ENCODE measurements at places on chromosomes 11 and 22.

GRCh38 chr11:105073456-105074165 is 28.5 kb upstream of the CARD16 start:
- DNase-seq: no peak

DNA sequence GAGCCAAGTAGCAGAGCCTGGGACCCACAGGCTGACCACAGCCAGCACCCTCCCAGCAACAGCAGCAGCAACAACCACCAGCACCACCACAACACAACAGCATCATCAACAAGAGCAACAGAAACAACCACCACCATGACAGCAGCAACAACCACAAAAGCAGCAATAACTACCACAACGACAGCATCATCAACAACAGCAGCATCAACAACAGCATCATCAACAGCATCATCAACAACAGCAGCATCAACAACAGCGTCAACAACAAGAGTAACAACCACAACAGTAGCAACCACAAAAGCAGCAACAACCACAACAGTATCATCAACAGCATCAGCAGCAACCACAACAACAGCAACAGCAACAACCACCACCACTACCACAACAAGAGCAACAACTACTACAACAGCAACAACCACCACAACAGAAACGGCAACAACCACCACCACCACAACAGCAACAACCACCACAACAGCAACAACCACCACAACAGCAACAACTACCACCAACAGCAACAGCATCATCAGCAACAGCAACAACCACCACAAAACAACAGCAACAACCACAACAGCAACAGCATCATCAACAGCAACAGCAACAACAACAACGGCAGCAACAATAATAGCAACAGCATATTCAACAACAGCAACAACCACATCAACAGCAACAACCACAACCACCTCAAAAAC is 22.1 kb upstream of the FGF3 start:
- DNase-seq: no peak

DNA sequence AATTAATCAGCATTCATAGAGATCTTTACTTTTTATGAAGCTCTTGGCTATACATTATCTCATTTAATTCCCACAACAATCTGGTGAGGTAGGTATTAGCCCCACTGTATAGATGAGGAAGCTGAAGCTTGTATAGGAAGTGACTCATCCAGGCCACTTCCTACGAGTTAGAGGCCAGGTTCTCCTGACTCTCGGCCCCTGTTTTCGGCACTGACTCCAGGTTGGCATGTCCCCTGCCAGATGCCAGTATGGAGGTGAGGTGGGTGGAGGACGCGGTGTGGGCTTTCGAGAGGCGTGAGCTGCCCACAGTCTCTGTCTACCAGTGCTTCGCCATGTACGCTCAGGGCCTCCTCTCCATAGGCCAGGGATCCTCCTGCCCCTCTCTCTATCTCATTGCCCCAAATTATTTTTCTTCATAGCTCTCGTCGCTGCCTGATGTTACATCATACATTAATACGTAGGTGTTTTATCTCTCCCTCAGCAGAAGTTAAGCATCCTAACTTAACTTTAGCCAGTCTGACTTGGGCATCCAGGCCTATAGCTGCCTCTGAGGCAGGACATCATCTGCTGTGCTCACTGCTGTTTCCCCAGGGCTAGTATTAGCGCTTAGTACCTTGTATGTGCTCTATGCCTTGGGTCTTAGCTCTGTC is 9.0 kb downstream of the DGAT2 start:
- DNase-seq: no peak

DNA sequence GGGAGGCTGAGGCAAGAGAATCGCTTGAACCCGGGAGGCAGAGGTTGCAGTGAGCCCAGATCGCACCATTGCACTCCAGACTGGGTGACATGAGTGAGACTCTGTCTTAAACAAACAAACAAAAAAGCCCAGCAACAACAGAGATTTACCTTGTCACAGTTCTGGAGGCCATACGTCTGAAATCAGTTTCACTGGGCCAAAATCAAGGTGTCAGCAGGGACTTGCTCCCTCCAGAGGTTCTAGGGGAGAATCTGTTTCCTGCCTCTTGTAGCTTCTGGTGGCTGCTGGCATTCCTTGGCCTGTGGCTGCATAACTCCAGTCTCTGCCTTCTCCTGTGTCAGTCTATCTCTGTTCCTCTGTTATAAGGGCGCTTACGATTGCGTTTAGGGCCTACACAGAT is 1.5 kb downstream of the DDX10 start:
- DNase-seq: no peak

DNA sequence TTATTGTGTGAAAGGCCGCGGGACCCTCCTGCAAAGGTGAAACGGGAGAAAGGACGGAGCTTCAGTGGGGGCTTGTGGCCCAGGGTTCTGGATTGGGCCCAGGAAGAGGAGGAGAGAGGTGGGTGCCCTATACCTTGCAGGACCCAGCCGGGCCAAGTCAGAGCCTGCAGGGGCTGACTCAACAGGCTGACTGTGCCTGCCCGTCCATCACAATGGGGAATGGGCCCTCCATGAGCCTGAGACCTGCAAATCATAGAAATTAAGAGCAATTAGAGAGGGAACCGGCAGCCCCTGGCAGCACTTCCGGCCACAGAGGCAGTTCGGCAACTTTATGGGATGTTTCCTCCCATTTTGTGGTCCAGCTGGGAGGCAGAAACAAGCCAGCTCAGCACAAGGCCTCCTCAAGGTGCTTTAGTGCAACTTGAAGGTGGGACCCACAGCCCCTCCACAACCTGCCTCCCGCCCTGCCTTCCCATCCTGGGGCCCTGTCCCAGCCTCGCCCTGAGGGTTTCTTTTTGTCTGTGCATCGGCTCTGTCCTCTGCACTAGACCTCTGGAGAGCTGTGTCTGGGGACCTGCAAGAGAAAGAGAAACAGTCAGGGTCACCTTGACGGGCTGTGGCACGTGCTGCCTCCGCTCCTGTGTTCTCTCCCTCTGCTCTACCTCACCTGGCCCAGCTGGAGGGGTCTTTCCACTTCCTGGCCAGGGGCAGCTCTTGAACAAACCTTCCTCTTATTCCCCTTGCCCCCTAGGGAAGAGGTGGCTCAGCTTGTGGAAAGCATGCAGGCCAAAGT is 19.1 kb upstream of the NECTIN1 start:
- no peak for DNase-seq
